Stimulated activated naive CD8-positive, alpha-beta T cell treated with anti-CD3 and anti-CD28 coated beads, Interleukin-15, Interleukin-2, amounts not matched to agents 100 U/mL and 50 U/mL, for 24 hours (primary cell): ENCODE measurements at places on chromosomes 7 and 10.

DNA sequence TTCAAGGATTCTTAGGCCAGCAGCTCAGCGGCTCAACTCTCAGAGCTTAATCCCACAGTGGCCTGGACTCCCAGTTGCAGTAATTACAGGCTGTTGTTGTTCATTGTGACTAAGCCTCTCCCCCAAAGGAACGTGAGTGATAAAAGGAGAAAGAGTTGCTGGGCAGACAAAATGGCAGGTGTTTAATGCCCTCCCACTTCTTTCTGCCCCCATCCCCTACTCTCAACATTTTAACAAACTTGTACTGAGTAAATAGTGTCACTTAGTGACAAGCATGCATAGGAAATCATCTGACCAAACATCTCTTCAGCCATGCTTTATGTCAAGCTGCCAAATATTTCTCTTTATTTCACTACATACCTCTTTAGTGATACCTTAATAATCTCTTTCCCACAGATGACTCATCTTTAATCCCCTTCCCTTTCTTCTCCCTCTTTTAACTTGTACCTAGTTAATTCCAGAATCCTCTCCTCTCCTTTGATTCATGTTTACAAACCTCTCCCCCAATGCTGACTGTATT lies 12.4 kb upstream of the MTERF1 start:
- no peak for DNase-seq

DNA sequence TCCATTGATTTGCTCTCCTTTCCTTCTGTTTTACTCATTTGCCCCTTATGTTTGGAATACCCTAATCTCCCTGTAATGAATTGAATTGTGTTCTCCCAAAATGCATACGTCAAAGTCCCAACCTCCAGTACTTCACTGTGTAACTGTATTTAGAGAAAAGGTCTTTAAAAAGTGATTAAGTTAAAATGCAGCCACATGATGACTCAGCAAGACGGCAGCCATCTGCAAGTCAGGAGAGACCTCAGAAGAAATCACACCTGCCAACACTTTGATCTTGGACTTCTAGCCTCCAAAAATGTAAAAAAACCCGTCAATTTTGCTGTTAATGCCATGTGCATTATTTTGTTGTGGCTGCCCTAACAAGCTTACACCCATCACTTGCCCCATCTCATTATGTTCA lies 85.3 kb upstream of the PCLO start:
- DNase-seq = no peak

DNA sequence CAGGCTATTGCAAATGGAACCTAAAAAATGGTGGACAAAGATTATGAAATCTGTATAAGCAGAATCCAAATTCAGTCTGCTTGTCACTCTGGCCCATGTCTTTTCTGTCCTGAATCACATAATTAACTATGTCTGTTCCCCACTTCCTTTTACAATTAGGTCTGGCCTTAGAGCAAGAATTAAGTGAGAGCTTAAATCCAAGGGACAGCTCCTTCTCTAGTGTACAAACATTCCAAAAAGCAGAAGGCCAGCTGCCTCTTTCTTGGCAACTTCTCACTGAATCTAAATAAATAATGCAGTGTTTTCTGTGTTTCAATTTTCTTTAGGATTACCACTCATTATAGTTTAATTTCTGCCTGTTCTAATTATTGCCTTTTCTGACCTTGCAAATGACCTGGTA lies 39.3 kb upstream of the NEBL start:
- DNase-seq = no peak

- DNase-seq = no peak
Observed at GRCh38 chr7:30566596-30566995, 28.1 kb upstream of the GARS1 start.

DNA sequence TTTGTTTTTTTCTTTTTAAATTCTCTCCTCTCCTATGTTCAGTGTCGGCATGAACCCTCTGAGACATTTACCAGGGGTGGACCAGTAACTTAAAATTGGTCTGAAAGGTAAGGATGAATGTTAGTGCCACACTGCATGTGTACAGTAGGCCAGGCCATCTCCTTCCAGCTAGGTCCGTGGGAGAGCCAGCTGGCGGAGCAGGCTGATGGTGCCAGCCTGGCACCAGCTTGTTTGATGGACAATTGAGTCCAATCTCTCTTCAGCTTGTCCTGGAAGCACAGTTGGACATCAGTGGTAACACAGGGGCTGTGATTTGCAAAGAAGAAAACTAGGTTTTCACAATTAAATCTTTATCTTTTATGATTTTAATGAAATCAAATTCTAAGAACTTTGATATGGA lies 136.5 kb downstream of the CNNM2 start:
- DNase-seq = no peak

- DNase-seq = no peak
Observed at GRCh38 chr7:105857009-105857952, 19.1 kb downstream of the ATXN7L1 start.

DNA sequence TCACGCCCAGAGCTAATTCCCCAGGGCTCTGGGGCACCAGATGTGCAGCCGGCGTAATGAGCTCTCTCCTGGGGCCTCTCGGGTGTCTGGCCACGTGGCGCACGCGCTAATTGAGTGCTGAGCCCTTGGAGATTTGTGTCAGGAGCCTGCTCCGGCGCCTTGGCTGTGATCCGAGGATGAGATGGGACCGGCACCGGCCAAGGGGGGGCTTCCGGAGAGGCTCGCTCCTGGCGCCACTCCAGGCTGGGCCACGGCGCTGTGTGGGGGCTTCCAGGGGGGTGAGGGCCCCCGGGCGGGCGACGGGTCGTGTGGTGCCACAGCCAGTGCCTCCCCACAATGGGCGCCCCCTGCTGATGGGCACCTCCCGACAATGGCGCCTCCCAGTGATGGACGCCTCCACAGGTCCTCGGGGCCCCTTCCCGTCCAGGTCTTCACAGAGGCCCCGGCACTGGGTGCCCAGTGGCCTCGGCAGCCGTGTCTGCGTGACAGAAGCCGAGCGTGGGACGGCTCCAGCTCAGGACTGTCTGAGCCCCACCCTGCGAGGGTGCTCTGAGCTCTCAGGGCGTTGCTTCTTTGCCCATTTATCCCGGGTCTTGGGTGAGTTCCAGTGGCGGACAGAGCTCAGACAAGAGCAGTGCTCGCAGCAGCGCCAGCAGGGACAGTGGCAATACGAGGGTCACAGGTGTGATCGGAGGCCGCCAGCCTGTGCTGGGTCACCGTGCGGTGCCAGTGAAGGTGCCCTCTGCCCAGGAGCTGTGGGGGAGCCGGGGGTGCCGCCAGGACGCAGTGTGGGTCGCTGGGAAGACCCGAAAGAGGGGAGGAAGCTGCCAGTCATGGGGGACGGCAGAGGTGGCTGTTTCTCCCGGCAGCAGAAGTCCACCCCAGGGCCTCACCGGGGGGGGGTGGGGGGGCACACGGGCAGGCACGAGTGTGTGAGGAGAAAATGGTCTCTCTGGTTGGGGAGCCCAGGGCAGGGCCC lies 8.2 kb upstream of the NKX6-2 start:
- no peak for DNase-seq

DNA sequence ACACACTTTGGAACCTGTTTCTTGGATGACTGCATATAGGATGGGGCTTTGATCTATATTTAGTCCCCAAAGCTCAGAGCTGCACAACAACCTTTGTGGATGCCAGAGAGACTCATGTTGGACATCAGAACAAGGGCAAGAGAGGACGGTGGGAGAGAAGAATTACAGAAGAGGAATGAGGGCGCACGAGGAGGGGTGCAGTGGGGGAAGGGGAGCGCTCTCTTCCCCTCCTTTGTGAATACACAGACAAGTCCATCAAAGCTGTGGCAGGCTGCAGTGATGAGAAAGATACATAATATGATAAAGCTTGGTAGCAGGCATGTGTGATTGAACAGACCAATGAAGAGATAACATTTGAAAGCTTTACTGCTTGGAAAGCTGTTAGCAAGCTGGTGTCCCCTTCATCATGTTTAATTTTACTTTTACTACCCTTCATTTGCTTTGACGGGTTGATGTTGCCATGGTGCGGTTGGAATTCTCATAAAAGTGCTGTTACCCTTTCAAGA lies 857.8 kb downstream of the KCNMA1 start:
- no peak for DNase-seq

GRCh38 chr10:45495438-45496152 lies 121.6 kb downstream of the ALOX5 start:
- DNase-seq = no peak

DNA sequence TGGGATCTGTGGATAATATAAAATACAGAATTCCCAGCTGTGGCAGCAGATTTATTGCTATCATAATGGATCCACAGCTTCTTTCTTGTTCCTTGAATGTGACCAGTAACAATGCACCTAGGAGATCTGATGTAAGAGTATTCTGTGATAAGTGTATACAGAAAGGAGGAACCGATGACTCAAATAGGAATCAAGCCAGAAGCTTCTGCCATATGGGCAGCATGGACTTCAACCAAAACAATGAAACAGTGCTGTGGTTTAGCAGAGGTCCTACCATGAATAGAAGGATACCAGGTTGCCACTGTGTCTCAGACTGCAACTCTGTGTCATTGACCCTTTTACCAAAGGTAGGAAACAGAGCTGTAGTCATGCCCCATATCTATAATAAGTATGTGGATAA lies 81.8 kb downstream of the PTPRZ1 start:
- DNase-seq = no peak

GRCh38 chr7:66015440-66016130 lies 33.6 kb upstream of the GUSB start:
- no peak for DNase-seq

DNA sequence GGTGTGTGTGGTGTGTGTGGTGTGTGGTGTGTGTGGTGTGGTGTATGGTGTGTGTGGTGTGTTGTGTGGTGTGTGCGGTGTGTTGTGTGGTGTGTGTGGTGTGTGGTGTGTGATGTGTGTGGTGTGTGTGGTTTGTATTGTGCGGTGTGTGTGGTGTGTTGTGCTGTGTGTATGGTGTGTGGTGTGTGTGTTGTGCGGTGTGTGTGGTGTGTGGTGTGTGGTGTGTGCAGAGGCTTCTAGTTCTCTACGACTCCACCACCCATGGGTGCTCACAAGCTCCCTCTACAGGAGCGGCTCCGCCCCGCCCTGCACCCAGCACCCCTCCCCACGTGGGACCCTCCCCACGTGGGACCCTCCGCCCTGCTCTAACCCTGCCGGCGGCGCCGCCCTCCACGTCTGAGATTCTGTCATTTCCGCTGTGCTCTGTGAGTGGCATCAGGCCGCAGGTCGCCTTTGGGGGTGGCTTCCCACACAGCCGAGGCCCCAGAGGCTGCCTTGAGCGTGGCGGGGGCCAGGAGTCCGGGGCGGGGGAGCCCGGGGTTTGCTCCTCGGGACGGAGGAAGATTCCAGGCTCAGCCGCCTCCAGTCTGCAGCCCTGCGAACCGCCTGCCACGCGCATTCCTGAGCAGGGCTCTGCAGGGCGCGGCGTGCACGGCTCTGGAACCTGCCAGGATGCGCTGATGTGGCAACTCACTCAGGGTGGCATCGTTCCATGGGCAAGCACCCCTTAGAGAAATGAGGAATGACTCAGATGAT lies 37.0 kb upstream of the DNAJB6 start:
- DNase-seq = peak; percentile 57

GRCh38 chr10:33025039-33025438 lies 67.0 kb upstream of the ITGB1 start:
- DNase-seq = no peak

GRCh38 chr7:38476764-38477163 lies 154.4 kb downstream of the AMPH start:
- no peak for DNase-seq
